ENCODE measurements at places on chromosomes 1 and 21.

GRCh38 chr1:118989878-118990378 is 1.8 kb upstream of the TBX15 start:
- no peak for DNase-seq

- DNase-seq: no peak
These were observed 18.8 kb upstream of the HAX1 start for GRCh38 chr1:154253671-154254070.

GRCh38 chr1:44619261-44619900 is 54.9 kb downstream of the TMEM53 start:
- DNase-seq: no peak

GRCh38 chr1:168065506-168065905 is 71.2 kb downstream of the GPR161 start:
- no peak for DNase-seq

DNA sequence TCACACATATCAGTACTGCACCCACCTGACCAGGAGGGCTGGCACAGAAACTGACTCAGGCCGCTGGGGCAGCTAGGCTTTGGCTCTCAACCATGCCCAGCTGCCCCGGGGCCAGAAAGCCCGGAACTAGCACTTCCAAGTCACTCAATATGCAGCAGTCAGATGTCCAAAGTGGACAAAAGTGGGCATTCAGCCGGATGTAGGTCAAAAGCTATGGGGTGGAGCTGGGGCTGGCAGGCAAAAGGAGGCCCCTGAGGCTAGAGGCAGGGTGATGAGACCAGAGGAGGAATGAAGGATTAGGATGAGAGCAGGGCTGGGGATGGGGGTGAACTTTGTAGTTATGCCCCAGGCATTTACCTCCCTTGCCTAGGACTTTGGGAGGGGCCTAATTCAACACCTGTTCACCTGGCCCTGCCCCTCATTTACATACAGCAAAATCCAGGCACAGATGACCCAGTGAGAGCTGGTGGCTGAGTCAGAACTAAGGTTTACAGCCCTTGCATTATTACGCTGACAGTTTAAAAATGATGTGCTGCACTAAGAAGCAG is 30.7 kb upstream of the EDN2 start:
- no peak for DNase-seq

DNA sequence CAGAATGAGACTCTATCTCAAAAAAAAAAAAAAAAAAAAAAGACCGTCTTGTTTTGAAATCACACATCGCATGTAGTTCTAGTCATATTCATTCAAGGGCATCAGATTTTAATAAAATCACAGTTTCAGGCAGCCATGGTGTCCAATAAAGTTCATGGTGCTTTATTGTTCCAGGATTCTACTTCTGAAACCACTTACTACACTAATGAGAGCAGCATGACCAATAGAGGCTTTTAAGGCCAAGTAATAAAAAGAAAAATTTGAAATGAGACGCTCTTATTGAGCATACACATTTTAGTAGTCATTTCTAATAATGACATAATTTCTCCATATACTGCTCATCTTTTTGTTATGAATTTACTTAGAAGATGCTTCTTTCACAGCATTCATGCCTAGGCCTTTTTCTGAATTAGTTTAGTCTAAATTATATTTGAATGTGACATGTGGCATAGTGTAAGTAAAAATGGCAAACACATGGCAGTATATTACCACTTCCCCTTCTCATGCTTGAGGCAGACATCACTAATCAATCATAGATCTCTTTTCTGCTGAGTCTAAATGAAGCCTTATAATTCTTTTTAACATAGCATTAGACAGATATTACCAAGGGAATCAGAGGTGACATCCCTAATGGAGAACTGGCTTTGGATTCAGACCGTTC is 18.5 kb downstream of the NTMT2 start:
- DNase-seq: no peak

DNA sequence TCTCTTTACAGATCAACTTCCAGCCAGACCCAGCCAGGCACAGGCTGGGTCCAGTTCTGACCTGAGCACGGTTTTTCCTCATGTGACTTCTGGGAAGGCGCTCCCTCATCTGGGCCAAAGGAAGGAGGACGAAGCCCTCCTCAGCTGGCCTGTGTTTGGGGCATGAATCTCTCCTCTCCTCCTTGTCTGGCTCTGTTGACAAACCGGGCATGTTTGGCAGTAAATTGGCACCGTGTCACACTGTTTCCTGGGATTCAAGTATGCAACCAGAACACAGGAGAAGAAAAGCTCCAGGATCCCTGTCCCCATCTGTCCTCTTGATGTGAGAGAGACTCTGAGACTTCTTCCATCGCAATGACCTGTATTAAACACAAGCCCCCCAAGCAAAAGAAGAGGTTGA is 18.3 kb downstream of the NECAP2 start:
- no peak for DNase-seq

GRCh38 chr1:116760487-116760886 is 6.3 kb downstream of the CD2 start:
- DNase-seq: no peak

DNA sequence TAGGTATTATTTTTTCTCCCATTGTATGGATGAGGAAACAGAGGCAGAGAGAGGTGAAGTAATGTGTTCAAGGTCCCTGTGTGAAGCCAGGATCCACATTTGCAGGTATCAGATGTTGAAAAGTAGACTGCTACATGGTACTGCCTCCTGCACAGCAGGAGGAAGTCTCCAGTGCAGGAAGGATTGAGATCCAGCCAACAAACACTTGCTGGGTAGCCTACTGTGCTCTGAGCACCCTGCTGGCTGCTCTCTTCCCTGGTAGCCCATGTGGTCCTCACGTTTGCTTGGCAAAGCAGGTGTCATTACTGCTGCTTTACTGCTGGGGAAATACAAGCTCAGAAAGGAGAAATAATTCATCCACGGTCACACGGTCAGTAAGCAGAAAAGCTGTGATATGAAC is 21.3 kb upstream of the GRIK3 start:
- DNase-seq: no peak

- DNase-seq: peak; percentile 72
These were observed 22.1 kb downstream of the EIF2D start for GRCh38 chr1:206590025-206590758.

DNA sequence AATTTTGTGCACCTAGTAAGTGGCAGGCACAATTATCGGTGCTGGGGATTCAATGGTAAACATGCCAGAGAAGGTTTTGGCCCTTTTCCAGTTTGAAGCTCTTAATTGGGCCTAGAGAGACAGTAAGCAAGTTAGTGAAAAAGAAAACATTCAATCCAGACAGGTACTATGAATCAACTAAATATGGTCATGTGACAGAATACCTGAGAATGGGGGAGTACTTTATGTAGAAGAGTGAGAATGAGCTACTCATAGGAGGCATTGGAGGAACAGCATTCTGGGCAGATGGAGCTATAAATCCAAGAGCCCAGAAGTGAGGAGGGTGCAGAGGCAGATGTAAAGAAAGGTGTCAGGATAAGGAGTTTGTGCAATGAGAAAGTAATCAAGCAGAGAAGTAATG is 1017.9 kb downstream of the ADGRL2 start:
- no peak for DNase-seq

DNA sequence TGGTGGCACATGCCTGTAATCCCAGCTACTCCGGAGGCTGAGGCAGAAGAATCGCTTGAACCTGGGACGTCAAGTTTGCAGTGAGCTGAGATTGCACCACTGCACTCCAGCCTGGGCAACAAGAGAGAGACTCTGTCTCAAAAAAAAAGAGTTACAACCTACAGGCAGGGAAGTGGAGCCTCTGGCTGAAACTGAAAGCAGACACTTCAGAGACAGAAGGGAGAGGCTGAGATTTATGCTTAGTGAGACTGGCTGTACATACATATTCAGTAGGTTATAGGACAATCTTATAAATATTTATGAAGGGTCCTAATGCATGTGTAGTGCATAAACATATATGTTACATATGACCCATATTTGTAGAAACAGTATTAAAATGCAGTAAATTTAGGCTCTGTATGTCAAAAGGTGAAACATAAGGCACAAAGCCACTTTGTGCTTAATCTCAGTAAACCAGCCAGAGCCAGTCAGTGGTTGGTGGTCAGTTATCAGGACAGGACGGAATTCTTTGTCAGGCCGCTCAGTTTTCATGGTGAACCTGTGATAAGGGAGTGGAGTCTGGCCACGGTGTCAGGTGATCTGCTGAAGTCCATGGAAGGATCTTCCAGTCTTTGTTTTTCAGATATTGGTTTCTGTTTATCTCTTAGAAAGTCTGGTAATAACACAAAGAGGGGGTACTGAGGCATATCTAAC is 13.7 kb downstream of the RHEX start:
- no peak for DNase-seq

GRCh38 chr1:167776616-167777268 is 55.0 kb downstream of the MPZL1 start:
- DNase-seq: no peak

DNA sequence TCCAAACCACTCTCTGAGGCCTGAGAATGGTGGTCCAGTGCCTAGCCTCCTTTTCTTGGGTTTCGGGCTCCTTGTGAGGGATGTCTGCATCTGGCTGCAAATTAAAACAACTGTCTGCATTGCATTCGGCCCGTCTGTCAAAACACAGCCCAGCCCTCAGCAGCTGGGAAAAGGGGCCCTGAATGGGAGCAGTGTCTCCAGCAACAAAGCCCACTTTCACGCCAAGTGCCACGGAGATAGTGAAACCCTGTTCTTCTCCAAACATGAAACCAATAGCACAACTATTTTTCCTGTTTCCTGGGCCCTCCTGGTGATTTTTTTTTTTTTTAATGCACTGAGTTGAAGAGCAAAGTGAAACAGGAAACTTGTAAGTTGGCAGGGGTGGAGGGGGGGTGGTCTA is 138.4 kb downstream of the PLXNA2 start:
- no peak for DNase-seq

Measured in CD4-positive, alpha-beta T cell treated with Interleukin-6 for 4 hours (primary cell).